ENCODE measurements at places on chromosomes 7 and 10.
A peak's percentile ranks its signal among the peaks of the same experiment; 100 is the strongest.

GRCh38 chr7:30525429-30525828, 20.8 kb upstream of the GGCT start:
- no peak for DNase-seq

DNA sequence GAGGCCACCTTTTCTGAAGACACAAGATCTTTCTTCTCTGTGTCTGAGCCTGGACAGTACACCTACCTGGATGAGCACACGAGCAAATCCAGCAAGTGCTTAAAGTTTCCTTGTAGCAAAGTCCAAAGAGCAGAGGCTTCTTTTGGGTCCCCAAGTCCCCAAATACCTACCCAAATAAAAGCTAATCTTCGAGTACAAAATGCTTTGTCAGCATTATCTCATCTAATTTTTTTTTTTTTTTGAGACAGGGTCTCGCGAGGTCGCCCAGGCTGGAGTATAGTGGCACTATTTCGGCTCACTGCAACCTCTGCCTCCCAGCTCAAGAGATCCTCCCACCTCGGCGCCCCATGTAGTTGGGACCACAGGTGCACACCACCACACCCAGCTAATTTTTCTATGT, 24.6 kb downstream of the MYOF start:
- no peak for DNase-seq

- DNase-seq, result no peak
These were observed 570.9 kb downstream of the INHBA start for GRCh38 chr7:41131956-41132355.

DNA sequence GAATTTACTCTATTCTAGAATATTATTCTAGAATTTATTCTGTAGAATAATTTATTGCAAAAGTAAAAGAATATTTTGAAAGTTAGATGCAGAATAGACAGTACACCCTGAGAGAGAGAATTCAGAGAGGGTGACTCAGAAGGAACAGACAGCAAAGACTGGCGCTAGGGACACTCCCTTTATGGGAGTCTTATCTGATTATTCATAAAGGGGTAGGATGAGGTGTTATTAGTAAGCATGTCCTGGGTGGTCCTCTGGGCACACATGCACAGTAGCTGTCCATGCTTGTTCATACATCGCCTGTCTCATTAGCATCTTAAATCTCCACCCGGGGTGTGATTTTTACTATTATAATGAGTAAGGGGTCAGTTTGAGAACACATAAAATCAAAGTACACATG, 100.1 kb downstream of the XPNPEP1 start:
- DNase-seq, result no peak

DNA sequence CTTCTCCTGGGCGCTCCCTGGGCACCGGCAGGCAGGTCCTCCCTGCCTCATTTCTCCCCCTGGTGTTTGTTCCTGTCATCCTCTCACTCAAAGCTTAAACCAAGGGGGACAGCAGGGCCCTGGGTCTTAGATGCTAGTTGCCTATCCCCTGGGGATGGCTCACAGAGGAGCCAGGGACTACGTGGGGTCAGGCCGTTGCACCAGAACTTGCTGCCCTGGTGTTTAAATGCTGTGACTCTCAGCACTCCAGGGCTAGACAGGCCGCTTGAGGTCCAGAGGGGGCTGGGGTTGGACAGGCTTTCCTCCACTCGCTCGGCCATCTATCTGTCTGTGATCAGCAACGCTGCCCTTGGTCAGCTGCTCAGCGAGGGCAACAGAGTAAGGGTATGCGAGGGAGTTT, 340.3 kb downstream of the CXCL12 start:
- no peak for DNase-seq

- no peak for DNase-seq
These were observed 341.5 kb upstream of the AOAH start for GRCh38 chr7:37065779-37066271.

DNA sequence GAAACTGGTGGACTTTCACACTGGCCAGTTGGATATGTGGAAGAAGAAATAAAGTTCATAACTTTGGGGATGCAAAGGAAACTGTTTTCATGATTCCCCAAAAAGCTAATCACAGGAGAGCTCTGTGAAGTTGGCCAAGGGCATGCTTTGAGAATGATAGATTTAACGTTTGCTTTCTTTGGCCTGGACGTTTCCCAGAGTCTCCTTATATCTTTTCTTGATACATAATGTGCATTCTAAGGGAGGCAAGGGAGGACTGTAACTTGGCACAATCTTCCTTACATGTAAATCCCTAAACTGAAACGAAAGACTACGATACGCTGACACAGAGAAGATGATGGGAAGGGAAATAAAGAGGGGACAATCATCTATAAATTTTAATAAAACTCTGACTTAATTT, 176.5 kb upstream of the INHBA start:
- DNase-seq, result no peak

- peak; percentile 60 for DNase-seq
These were observed 225.8 kb upstream of the KLF14 start for GRCh38 chr7:130959743-130960207.

- peak; percentile 84 for DNase-seq
These were observed 15.3 kb downstream of the NKX2-3 start for GRCh38 chr10:99548041-99548530.

GRCh38 chr10:26448706-26449435, 10.7 kb downstream of the APBB1IP start:
- peak; percentile 32 for DNase-seq

DNA sequence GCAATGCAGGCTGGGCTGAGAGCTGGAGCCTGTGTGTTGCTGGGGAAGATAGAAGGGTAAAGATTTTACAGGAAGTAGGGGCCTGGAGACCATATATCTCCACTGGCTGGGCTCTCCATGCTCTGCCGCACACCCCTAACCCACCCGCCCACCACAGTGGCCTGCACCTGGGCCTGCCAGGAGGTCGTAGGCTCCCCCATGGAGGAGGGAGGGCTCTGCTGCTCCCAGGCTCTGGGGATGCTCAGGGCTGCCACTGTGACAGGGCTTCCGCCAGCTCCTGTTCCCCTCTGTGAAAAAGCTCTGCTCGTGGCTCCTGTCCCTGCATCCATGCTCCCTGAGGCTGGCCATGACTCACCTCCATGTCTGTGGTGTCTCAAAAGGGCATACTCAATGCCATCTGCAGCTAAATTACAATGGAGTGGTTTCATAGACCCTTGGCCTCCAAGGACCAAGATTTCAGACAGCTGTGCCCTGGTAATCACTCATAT, 106.0 kb downstream of the CXCL12 start:
- DNase-seq, result no peak

- no peak for DNase-seq
These were observed 8.9 kb downstream of the C10orf53 start for GRCh38 chr10:49688261-49688846.

DNA sequence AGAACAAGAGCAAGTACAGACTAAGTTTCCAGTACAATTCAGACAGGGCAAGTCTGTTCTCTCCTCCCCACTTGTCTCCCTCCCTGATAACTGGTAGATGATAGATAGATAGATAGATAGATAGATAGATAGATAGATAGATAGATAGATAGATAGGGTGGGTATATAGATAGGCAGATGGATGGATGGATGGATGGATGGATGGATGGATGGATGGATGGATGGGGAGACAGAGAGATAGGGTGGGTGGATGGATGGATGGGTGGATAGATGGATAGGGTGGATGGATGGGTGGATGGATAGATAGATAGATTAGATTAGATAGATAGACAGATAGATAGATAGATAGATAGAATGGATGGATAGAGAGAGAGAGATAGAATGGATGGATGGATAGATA, 152.8 kb upstream of the MKLN1 start:
- no peak for DNase-seq

DNA sequence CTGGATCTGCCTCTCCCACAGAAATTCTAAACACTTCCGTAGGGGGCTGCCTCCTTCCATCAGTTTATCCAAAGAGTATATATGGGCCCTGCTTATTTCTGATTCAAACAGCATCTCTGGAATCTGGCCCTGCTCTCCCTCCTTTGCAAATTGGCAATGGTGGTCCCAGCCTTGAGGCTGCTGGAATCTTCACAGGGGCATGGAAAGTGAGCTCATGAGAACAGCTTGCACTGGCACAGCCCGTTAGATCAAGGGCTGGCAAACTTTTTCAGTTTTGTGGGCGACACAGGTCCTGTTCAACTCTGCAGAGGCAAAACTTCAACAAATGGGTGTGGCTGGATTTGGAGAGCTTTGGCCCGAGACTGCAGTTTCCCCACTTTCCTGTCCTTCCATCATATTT, 526.9 kb downstream of the KCNMA1 start:
- DNase-seq, result no peak

DNA sequence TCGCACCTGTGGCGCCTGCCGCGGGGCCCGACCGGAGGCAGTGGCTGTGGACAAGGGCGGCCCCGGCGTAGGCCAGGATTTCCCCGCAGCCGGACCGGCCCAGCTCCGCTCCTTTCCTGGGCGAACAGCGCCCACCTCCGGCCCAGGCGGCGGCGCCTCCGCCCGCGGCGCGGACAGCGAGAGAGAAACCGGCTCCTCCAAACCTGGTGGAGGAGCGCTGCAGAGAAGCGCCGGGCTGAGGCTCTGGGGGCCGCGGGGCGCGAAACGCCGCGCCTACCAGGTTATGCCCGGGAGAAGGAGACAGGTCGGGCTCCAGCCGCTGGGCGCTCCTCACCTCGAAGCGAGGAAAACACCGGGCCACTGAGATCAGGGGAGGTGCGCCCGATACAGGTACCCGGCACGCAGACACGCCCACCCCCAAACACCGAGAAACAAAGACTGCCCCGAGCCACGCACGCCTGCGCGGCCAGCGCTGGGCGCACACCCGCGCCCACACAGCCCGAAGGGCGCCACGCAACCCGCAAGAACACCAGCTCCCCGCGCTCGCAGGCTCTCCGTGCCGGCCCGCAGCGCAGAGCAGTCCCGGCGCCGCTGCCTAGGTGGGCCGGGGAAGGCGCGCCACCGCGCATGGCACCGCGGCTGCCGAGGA, 3.3 kb downstream of the GRID1 start:
- DNase-seq, result no peak

- DNase-seq, result no peak
These were observed 75.4 kb downstream of the ANK3 start for GRCh38 chr10:60314069-60314940.

GRCh38 chr7:2474813-2475677, 1.2 kb downstream of the GRIFIN start:
- no peak for DNase-seq

DNA sequence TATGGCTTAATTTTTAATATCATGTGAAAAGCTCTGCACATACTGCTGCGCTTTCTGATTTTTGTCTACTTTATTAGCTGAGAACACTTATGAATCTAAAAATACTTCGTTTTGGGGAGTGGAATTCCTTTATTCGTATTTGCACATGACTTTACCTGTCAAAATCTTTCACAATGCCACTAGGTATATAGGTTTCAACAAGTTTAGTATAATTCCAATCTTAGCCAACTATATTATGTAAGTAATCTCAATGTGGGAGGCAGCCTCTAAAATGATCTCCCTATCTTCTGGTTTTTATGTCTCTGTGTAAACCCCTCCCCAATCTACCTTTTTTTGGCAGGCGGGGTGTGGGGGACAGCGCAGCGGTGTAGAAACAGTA, 55.3 kb downstream of the PARD3 start:
- no peak for DNase-seq

DNA sequence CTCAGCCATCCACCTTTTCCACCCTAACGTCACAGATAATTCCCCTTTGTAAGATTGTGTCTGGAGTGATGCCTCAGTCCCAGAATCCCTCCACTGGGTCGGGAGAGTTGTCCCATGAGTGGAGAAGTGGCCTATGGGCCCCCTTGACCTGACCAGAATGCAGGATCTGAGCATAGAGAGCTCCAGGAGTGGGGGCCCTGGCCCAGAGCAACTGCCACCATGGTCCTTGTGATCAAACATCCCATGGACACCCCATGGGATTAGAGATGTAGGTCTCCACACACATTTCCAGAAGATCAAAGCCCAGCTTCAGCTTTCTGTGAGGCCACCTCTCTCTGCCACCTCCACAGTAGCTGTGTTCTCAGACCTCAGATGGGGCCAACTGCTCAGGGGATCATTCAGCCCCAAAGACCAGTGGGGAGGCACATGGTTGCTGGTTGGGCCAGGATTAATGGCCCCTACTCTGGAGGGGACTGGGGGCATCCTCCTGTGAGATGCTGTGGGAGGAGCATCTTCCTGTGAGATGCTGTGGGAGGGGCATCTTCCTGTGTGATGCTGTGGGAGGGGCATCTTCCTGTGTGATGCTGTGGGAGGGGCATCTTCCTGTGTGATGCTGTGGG, 28.5 kb upstream of the DPYSL4 start:
- DNase-seq, result no peak

DNA sequence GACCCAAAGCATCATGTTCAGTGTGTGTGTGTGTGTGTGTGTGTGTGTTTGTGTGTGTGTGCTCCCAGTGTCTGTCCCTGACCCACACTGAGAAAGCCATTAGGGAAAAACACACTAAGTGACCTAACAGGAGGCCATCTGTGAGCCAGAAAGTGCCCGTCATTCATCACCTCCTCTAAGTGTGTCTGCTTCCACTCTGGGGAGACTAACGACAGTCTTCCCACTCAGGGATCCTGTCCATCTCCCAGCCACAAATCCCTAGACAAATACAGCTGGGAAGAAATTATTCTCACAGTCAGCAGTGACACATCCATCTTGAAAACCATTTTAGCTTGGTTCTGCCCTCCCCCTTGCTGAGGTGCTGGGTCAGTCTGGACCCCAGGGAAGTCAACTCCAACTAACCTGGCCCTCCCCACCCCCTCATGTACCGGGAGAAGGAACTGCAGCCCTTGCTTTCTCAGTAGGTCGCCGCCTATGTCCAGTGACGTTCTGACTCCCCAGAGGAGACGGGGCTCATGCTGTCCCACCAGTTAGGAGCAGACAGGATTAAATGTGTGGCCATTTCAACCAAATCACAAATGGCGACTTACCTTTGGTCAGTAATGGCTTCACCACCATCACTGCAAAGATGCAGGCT, 296.5 kb upstream of the ZNF32 start:
- DNase-seq, result no peak

- DNase-seq, result peak; percentile 63
These were observed 172.3 kb downstream of the CACNB2 start for GRCh38 chr10:18312374-18313139.

DNA sequence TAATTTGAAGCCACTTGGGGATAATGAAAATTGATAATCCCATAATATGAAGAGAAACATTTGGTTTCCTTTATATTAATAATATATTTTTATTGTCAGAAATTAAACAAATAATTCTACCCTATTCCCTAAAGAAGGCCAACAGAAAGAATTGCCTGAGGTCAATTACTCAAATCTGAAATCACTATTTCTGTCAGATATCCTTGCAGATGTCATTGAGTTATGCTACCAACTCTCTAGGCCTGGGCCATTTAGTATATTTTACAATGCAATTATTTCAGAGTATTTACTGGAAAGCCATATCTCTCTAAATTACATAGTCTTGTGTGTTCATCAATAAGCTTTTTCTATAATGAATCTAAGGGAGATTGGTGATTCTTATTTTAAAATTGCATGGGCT, 498.1 kb downstream of the KIF20B start:
- DNase-seq, result no peak

GRCh38 chr7:155190688-155191087, 107.0 kb upstream of the INSIG1 start:
- peak; percentile 5 for DNase-seq

- DNase-seq, result no peak
These were observed 991 bp upstream of the FAM204A start for GRCh38 chr10:118343115-118343514.

- DNase-seq, result no peak
These were observed 467.3 kb downstream of the PTPRN2 start for GRCh38 chr7:158120316-158120715.
